ENCODE measurements at places on chromosomes 7 and 10.

GRCh38 chr10:16779384-16779915 lies 37.8 kb downstream of the RSU1 start:
- H3K4me1 ChIP-seq, result no peaks in the 10 kb centered on the region
- no peaks in the 10 kb centered on the region for H3K36me3 ChIP-seq
- H3K27me3 ChIP-seq, result no peaks in the 10 kb centered on the region
- DNase-seq, result no peak
- H3K27ac ChIP-seq, result no peak overlapping the region

DNA sequence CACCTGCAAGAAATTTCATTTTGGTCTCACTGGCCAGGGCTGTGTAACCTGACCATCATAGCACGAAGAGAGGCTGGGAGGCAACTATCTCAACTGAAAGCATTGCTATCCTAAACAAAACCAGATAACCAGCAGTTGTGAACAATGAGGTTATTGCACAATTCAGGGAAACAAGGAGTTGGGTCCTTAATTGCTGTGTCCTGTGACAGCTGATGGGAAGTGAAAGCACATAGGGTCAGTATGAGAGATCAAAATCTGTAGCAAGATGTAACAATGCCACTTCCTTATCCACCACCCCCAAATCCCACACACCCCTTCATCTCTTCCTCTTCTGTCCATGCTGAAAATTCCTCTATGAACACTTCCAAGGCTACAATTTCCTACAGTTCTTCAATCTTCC lies 80.2 kb downstream of the HTR7 start:
- no peaks in the 10 kb centered on the region for H3K27me3 ChIP-seq
- DNase-seq, result no peak
- no peaks in the 10 kb centered on the region for H3K4me1 ChIP-seq
- no peak overlapping the region for H3K27ac ChIP-seq
- no peaks in the 10 kb centered on the region for H3K36me3 ChIP-seq

- no peaks in the 10 kb centered on the region for H3K4me1 ChIP-seq
Measured at GRCh38 chr7:100396421-100396982, 23.2 kb downstream of the PILRA start.

GRCh38 chr7:80918909-80919721 lies at the start of gene SEMA3C:
SEMA3C (minus strand) TSS chr7:80919051; CDS start chr7:80916781, 2,270 bp downstream.
- peaks cover 6% of the 10 kb centered on the region for H3K4me1 ChIP-seq
- no peaks in the 10 kb centered on the region for H3K36me3 ChIP-seq
- peak; percentile 11 for DNase-seq
- H3K27me3 ChIP-seq, result peaks cover 5% of the 10 kb centered on the region

DNA sequence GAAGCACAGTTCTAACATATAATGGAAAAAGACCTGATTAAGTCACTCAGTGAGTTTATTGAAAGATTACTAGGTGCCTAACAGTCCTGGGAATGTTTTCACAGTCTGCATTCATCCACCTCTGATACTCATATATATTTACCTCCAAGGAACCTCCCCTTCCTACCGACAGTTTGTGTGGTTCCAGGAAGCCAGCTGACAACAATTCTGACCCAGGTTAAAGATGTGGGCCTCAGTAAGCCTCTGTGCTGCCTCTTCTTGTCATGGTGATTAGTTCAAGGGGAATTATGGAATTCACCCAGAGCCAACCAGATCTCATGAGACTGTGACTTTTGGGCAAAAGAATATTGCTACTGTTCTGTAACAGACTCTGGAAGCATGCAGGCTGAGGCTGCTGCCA lies 186.8 kb downstream of the NXPH1 start:
- no peak overlapping the region for H3K27ac ChIP-seq
- H3K4me3 ChIP-seq, result no peak overlapping the region
- H3K27me3 ChIP-seq, result no peaks in the 10 kb centered on the region
- no peak for DNase-seq
